AML-193 (cell line): ENCODE measurements at places on chromosomes 5 and 9.

- DNase-seq = no peak
Observed at GRCh38 chr9:129761293-129761900, 8.6 kb upstream of the PTGES start.

- DNase-seq = no peak
Observed at GRCh38 chr5:168424594-168425323, 61.5 kb upstream of the RARS1 start.

DNA sequence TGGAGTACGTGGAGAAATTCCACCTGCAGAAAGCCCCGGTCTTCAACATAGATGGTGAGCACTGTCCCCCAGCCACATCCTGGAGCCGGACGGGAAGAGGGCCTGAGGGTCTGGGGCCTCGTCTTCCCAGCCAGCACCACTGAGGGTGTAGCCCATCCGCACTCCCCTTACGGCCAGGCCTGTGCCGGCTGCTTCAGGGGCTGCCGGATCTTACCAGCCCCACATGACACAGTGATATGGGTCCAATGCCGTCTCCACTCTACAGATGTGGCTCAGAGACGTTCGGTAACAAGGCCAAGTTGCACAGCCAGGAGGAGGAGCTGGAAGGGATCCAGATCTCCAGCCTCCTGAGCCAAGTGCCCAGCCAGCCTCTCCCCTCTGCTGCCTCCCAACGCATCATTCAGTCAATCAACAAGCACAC is 21.3 kb downstream of the GLT6D1 start:
- no peak for DNase-seq

DNA sequence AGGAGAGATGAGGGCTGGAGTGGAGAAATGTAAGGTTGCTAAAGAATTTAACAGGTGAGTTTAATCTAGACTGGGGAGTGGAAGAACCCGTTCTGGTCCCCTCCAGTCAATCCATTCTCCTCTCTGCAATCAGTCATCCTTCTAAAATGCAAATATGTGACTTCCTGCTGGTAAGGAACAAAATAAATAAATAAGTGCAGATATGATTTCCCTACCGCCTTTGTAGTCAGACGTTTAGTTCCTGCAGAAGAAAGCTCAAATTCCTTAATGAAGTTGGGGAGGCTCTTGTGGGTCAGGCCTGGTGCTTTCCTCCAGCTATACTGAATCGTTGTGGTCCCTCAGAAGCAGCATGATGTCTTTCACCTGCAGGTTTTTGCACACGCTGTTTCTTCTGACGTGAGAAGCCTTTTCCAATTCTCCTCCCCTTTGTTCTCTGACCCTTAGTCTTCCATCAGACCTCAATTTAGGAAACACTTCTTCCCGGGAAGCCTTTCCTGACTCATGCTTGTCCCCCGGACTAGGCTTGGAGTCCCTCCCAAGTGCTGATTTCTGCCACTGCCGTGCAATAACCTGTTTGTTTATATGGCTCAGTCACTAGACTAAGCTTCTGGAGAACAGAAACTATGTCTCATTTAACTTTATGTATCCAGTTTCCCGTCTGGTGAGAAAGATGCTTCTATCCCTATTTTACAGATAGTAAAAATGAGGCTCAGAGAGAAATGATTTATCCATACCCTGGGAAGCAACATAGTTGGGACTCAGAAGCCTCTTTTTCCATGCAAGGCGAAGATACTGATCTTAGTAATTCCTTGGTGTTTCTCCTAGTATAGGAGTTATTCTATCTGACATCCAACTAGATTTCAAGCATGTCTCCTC is 1.3 kb downstream of the ATP6V1G1 start:
- no peak for DNase-seq

DNA sequence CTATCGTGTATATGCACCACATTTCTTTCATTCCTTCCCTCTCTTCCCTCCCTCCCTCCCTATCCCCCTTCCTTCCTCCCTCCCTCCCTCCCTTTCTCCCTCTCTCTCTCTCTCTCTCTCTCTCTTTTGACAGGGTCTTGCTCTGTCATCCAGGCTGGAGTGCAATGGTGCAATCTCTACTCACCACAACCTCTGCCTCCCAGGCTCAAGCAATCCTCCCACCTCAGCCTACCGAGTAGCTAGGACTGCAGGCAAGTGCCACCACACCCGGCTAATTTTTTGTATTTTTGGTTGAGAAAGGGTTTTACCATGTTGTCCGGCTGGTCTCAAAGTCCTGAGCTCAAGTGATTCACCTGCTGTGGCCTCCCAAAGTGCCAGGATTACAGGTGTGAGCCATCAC is 1.1 kb upstream of the ANKS6 start:
- no peak for DNase-seq

GRCh38 chr9:38690574-38690973 is 29.4 kb downstream of the FAM240B start:
- no peak for DNase-seq

GRCh38 chr9:93305497-93306020 is 121.6 kb downstream of the WNK2 start:
- peak; percentile 99 for DNase-seq

DNA sequence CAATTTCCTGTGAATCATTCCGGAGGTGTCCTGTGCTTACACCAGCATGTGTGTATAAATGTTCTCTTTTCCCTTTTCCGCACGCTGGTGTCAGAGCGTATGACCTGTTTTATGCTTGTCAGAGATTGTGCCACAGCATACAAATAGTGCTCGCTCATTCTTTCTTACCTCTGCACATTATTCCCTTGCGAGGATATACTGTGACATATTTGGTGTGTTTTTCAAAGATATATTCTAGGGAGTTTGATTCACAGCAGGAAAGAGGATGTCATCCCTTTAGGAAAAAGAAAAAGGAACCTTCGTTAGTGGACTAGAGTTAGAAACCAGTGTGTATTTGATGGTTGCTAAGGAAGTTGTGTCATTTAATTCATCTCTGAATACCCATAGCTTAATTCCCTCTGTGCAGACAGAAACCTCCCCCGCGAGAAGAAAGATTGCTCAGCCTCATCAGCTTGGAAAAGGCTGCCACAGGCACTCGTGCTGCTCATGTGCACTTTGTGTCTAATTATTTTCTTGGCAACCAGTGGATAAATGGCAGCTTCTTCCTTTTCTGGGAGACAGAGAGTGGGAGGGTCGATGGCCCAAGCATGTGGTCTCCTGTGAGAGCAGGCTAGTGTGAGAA is 14.7 kb upstream of the CCIN start:
- DNase-seq = peak; percentile 83

- DNase-seq = no peak
Observed at GRCh38 chr9:121292801-121293241, 24.9 kb downstream of the GSN start.
